ENCODE measurements at places on chromosomes 6 and 20.

- no peak for DNase-seq
Observed at GRCh38 chr6:107314531-107314939, 144.8 kb downstream of the PDSS2 start.

- peak; percentile 81 for DNase-seq
Observed at GRCh38 chr6:81169166-81169565, 583.3 kb downstream of the TENT5A start.

DNA sequence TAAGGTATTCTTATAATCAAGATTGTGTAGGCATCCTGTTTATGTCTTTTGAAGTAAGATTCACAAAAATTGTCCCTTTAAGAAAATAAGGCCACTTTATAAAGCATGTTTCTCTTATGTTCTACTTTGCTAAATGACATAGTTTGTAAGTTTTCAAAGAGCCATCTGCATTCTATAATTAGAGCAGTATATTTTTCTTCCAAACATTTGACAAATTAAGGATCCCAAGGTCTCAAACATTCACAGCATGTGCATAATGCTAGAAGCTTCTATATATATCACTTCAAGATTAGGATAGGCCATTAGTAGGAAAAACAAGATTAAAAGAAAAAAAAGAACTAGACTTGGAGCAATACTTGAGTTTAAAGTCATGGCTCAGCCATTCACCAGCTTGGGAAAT is 55.9 kb upstream of the DOK5 start:
- no peak for DNase-seq

- DNase-seq = no peak
Observed at GRCh38 chr20:8918145-8918544, 150.7 kb upstream of the PLCB4 start.

DNA sequence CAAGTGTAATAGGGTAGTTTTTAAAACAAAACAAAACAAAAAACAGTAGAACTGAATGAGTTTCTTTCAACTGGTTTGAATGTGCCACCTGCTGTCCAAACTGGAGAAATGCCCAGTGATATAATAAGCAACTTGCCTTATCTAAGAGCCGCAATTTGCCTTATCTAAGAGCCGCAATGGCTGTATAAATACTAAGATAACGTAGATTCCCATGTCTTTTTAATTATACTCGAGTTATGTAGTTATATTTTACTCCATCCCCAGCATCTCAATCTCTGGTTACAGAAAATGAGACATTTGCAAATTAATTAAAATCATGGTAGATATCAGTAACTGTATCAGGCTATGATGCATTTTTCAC is 67.2 kb downstream of the RPP40 start:
- peak; percentile 61 for DNase-seq

DNA sequence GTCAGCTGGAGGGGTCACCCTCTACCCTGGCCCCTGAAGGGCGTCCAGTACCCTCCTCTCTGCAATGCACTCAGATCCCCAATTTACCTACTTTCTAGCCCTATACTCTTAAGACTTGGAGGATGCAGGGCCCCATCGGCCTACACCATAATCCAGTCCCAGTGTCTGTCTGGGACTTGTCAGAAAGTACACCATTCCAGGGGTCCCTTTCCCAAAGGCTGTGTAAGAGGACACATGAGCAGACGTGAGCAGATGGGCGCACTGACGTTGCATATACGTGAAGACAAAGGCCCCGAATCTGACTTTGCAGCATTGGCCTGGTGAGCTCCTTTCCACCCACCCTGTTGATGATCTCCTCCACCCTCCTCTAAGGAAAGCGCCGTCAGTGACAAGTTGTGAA is 20.9 kb upstream of the SMOC2 start:
- DNase-seq = no peak

DNA sequence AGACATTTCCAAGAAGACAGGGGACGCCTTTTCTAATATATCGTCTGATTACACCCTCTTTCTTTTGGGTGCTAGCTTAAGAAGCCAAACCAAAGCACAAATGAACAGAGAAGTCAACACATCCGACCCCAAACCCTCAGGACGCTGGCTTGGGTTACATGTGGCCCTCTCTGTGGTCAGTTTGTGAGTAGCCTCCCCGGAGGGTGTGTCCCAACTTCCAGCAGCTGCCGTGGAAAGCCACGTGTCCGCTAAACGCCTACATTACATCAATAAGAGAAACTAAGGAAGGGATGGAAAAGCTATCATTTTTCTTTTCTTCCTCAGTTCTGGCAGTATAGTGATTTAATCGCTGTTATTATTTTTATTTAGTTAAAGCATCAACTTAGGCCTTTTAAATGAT is 487 bp upstream of the BMP6 start:
- DNase-seq = no peak

DNA sequence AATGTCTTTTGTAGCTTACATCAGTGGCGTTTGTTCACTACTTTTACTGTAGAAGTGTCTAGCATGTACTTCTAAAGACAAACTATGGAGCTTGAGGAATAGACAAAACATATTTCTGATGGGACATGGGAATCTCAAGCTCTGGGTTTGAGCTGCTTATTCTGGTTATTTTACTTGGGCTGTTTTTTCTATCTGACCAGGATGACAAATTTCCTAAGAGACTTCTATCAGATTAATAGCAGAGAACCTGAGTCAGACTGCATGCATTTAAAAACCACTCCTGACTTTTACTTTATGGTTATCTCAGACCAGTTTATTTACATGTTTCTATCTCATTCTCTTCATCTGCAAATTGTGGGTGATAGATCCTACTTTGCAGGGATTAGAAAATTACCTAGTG is 1282.3 kb upstream of the GJE1 start:
- DNase-seq = peak; percentile 56

- peak; percentile 9 for DNase-seq
Observed at GRCh38 chr6:22149096-22149495, 147.7 kb downstream of the PRL start.

DNA sequence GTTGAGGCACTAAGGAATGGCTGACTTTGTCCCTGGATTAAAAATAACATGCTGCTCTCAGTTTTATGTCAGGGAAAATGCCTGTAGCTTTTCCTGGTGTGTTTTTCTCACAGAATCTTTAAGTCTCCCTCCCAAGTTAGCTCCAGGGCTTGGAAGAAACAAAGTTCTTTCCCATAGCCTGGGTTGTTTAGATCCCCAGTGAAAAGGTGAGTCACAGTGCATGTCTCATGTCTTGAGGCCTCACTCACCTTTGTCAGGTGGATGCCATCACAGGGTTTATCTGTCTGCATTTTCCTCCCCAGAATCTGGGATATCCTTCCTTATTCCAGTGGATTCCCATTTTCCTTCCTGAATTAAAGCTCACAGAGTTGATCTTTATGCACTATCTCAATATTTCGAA is 722.4 kb downstream of the GRIK2 start:
- no peak for DNase-seq

GRCh38 chr6:84663866-84664265 is 100.5 kb downstream of the TBX18 start:
- no peak for DNase-seq

GRCh38 chr6:111450636-111451035 is 32.4 kb downstream of the REV3L start:
- no peak for DNase-seq

DNA sequence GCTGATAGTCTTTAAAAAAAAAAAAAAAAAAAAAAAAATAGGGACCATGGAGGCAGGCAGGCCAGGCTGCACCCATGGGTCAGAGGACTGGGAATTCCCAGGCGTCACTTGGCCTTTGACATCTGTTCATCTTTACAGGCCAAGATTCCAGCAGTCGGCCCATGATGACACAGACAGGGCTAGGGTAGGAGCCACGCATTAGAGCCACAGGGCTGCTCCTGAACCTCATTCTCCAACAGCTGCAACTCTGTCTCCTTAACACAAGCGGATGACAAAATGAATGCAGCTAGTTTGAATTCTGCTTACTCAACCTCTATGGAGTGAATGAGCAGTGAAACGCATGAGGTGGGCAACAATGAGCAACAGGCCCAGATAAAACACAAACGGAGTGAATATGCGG is 126.4 kb downstream of the LY86 start:
- no peak for DNase-seq

GRCh38 chr20:11880680-11881079 is 37.0 kb upstream of the BTBD3 start:
- no peak for DNase-seq

GRCh38 chr6:2714111-2714895 is 36.4 kb downstream of the MYLK4 start:
- DNase-seq = peak; percentile 94

DNA sequence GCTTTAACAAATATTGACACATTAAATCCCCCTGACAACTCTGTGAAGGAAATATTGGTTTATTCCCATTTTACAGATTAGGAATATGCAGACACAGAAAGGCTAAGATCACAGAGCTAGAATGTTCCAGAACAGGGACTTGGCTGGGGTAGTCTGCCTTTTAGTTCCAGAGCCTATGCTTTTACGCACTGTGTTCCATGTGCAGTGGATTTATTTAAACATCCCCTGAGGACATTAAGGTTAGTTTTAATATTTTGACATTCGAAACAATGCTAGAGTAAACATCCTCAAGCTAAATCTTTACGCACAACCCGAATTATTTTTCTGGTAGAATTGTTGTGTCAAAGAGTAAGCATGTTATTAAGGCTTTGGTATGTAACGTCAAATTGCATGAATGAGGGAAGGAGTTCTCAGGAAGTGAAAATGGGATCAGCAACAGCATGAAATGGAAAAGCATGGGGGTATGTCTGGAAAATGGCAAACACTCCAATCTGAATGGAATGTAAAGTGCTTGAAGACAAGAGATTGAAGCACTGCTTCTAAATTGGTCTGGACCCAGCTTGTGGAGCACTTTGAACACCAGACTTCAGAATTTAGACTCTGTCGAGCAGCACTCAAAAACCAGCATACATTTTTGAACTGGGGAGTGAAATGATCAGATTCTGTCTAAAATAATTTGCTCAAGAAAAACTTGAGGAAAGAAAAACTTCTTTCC is 429.9 kb downstream of the CD83 start:
- no peak for DNase-seq

- no peak for DNase-seq
Observed at GRCh38 chr20:35918021-35918420, 36.3 kb downstream of the SCAND1 start.

DNA sequence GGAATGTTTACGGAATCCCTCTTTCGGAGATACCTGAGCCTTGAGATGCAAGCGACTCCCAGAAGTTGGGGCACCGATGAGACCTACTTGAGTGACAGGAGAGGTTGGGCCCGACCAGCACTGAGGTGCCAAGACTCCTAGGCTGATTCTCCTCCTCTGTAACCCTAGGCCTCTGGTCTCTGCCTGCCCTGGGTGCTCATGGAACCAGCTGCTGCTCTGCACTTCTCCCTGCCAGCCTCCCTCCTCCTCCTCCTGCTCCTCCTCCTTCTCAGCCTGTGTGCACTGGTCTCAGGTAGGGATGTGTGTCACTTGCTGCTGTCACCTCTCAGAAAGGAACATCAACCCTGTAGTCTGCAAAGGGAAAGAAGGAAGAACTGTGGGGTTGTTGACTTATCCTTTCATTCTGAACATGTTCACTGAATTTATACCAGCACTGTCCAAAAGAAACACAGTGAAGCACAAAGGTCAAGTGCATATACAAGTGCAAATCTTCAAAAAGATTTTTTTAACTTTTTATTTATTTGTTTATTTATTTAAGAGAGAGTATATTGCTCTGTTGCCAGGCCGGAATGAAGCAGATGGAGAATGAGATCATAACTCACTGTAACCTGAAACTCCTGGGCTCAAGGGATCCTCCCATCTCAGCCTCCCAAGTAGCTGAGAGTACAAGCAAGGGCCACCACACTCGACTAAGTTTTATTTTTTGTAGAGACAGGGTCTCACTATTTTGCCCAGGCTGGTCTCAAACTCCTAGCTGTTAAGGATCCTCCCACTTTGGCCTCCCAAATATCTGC is 913 bp downstream of the BTN2A2 start:
- DNase-seq = peak; percentile 75

DNA sequence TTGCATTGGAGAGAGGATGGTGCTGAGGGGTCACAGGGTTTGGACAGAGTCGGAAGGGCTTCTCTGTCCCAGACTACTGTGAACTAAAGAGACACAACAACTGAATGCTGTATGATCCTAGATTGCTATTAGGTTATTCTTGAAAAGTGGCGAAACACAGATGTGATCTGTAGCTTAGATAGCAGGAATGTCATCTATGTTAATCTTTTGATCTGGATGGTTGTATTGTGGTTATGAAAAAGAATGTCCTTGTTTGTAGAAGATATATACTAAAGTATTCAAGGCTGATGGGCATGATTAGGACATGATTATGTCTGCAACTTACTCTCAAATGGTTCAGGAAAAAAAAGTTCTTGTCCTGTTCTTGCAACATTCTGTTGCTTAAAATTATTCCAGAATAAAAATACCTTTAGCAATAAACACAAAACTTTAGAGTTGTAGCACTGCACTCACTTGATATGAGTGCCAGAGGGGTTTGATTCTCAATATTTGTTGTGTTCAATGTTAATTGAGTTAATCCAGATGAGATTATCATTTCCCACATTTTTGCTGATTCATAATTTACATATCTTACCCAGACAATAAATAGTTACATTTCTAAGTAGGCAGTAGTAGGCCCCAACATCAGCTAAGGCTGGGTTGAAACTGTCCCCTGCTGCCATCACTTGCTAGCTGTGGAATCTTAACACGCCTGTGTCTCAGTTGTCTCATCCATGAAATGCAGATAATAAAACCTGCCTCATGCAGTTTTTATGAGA is 645.2 kb downstream of the KIF16B start:
- no peak for DNase-seq

DNA sequence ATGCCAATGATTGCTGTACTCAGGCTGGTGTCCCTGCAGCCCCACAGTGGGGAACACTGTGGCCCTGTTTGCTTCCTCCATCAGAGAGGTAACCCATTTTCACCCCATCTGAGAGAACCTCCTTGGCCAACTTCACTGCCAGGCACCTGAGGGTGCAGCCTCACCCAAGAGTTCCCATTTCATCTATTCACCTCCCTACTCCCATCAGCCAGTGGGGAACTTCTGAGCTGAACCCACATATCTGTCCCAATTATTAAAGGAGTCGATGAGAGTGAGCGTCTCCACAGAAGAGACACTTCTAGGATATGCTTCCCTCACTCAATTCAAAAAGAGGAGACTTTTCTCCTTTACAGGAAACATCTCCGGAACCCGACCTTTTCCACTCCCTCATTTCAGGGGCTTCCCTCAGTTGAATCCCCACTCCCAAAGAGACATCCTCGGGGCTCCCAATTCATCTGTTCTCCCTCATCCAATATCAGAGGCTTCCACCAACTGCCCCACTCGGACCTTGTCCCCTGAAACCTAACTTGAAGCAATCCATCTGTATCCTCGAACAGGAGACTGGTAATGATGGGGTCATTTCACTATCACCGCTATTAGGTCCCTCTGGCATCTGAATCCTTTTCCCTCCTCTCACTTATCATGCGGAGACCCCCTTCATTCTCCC is 988 bp downstream of the UBE2V1 start:
- no peak for DNase-seq

GRCh38 chr6:8219352-8219943 is 117.1 kb upstream of the EEF1E1 start:
- DNase-seq = peak; percentile 61

Data from astrocyte of the spinal cord (primary cell).